ENCODE measurements at places on chromosomes 12 and 14.

DNA sequence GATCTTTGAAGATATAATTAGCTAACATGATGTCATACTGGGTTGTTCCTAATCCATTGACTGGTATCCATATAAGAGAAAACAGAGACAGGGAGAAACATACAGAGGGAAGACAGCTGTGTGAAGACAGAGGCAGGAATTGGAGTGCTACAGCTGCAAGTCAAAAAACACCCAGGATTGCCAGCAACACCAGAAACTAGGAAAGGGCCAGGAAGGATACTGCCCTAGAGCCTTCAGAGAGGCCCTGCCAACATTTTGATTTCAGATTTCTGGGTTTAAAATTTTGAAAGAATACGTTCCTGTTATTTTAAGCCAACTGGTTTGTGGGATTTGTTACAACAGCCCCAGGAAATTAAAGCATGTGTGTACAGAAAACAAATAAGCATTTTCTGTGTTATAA is 473.7 kb upstream of the FLRT2 start:
- no peak for DNase-seq

GRCh38 chr12:13307143-13307816 is 110.8 kb downstream of the EMP1 start:
- DNase-seq = no peak

DNA sequence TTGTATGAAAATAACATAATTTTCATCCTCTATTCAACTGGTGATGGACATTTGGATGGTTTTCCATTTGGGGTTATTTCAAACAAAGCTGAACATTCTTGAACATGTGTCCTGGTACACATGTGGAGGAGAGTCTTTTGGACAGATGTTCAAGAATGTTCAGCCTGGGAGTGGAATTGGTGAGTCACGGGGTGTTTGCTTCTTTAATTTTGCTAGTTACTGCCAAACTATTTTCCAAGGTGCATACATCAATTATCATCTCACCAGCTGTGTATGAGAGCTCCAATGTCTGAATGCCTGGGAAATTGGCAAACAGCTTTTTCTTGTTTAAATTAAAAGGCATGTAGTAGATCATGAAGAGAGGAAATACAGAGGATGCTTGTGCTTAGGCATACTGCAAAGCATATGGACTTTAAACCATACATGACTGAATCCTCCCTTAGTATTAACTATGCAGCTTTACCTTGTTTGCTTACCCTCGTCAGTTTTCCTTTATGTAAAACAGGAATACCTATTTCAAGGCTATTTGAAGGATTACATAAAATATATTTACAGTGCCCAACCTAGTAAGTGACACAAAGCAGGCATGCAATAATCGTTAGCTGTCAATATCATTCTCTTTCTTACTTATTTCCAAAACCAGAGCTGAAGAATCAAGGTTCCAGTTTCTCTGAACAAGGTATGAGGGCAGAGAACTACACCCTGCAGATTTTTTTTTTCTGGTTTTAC is 152.1 kb downstream of the ITPR2 start:
- no peak for DNase-seq

DNA sequence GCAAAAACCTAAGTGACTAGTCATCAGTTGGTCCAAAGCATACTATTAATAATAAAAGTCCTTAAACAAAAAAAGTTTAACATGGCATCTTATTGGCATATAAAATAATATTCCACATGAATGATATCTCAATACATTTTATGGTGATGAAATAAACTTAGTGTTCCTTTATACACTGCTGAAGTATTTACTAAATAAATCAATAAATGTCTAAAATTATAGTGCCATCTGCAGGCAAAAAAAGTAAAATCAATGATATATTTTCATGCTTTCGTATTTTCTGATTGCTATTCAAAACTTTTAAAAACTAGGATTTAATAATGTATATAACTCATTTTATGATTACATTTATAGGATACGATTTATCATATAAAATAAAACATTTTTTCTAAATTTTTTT is 30.5 kb downstream of the PUS7L start:
- no peak for DNase-seq

GRCh38 chr14:30608533-30609006 is 13.5 kb upstream of the SCFD1 start:
- DNase-seq = no peak

DNA sequence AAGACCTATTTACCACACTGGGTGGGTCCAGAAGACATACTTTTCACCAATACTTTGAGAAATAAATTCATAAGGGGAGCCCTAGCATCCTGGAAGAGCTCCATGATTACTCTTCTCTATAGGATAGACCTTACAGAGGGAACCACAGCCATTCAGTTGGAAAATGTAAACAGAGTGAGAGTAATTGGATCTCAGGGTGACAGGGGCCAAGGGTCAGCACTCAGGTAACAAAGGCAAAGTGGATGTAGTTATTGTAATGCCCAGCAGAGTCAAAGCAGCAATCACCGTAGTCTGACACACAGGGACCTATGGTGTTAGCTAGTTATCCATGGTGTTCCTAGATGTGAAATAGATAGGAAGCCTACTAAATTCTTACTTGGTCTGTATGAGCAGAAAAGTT is 10.8 kb upstream of the GTF2A1 start:
- no peak for DNase-seq

GRCh38 chr12:118694128-118694775 is 287.1 kb upstream of the SRRM4 start:
- no peak for DNase-seq
